ENCODE measurements at places on chromosomes 1 and 21.

DNA sequence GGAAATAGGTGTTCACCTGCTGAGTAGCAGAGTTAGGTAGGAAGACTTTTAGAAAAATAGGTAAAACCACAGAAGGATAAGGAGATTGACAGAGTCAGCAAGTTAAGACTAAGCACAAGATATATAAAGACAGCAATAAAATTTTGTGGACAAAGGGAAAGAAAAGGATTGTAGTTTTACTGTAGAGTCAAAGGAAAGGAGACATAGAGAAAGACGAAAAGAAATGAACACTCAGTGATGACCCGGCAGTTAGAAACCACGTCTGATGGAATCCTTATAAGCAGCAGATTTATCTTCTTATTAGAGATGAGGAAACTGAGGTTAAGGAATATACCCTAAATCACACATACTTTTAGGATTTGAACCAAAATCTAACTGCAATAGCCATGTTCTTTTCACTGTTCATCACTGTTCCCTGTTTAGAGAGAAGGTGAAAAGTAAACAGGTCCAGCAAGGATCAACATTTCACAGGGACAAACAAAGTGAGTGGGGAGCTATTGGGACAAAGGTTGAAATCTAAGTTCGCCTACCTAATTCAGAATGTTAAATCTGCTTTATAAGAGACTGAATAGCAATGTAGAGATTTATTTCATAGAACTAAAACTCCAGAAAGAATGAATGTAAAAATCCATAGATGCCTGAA is 6.8 kb downstream of the FRRS1 start:
- DNase-seq, result no peak

- DNase-seq, result no peak
Observed at GRCh38 chr1:2267051-2267830, 39.1 kb downstream of the SKI start.

- no peak for DNase-seq
Observed at GRCh38 chr1:203488539-203488938, 5.4 kb upstream of the OPTC start.

DNA sequence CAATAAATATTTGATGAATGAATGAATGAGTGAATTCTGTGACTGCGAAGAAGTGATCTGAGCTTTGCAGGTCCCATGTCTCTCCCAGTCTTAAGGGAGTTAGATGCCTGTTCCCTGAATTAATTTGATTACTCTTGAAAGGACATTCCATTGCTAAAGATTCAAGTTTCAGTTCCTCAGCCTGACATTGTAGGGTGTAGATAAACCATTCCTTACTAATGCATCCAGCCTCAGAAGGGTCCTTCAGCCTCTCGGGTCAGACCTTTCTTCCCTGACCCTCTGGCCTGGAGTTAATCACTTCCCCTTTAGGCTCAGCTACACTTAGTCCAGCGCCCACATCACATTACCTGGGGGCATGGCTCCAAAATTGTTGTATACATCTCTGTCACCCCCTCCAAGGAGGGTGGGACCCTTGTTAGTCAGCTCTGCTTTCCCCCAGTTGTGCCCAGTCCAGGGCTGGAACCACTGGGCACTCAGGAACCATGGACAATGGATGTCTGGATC is 2.6 kb downstream of the INSRR start:
- DNase-seq, result no peak

- DNase-seq, result no peak
Observed at GRCh38 chr1:59751801-59752200, 62.9 kb upstream of the HOOK1 start.

All from left renal pelvis (tissue), 4 donors.